Omental fat pad (tissue), 4 donors: ENCODE measurements at places on chromosomes 16 and 17. TPM values are rescaled to one million over a fixed set of nuclear protein-coding genes. Genes with fewer than 3 reads are reported as not detected.

GRCh38 chr16:21617607-21618006, 18.2 kb downstream of the METTL9 start:
- no peak for DNase-seq

- DNase-seq = no peak
These were observed 1.4 kb downstream of the PMP22 start for GRCh38 chr17:15263680-15264079.

- no peak for DNase-seq
These were observed 1.8 kb upstream of the ADGRG1 start for GRCh38 chr16:57626420-57627170.

DNA sequence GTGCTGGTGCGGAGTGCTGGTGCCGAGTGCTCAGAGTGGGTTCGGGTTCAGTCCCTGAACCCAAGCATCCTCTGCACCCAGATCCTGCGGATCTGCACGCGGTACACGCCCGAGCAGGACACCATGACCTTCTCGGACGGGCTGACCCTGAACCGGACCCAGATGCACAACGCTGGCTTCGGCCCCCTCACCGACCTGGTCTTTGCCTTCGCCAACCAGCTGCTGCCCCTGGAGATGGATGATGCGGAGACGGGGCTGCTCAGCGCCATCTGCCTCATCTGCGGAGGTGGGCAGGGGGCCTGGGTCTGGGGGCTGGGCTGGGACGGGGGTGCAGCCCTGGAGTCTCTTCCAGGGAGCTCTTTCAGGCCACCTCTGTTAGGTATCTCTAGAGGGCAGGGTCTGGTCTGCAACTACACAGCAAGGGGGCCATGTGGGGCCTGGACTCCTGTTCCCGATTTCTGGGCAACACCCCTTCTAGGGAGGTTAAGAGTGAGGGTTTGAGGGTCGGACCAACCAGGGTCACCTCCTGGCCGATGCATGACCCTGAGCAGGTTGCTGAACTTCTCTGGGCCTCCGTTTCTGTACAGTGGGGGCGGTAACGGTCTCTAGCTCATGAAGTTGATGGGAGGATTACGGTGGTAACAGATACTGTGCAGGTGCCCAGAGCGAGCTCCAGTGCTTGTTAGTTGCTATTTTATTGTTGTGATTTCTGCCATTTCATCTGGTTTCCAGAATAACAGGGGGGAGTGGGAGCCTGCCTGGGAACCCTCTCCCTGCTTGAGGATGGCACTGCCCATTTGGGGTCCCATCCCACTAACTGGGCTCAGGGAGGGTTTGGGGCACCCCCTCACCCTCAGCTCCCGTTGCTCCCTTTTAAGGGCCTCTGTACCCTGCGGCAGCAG, 10.1 kb downstream of the GJD3 start:
- DNase-seq = no peak

DNA sequence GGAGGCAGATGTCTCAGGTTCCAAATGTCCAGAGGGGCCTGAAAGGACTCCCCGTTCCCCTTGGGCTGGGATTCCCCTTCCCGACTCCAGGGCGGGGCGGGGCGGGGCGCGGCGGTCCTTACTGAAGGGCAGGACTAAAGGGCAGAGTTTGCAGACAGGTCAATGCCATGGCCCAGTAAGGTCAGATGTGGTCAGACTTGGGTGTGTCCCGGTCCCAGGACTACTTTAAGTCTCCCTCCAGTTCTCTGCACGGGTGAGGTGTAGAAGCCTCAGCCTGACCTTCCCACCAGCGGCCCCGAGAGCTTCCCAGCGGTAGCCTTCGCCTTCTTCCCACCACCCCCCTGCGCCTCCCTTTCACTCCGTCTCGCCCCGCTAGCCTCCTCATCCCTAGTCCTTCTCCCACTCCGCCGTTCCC, 532 bp downstream of the KDM6B start:
- no peak for DNase-seq

GRCh38 chr16:22307838-22308237, 10.6 kb downstream of the POLR3E start:
- DNase-seq = no peak

GRCh38 chr16:86382067-86382773, 128.1 kb upstream of the FOXF1 start:
- no peak for DNase-seq

DNA sequence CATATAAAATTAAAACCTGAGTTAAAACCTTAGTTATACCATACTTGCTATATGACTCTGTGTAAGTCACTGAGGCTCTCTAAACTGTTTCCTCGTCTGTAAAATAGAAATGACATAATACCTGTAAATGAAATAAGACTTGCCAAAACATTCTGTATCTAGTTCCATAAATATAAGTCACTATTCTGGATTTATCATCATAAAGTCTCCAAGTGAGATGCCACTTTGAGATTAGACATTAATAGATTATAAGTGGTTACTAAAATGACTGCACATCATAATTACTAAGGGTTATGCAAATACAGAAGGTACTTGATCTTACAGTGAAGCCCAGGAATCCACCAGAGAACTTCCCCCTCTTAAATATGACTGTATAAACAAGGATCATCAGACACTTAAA, 12.0 kb upstream of the BRIP1 start:
- DNase-seq = no peak

GRCh38 chr16:67548265-67549126, 13.8 kb upstream of the CTCF start:
- DNase-seq = no peak

DNA sequence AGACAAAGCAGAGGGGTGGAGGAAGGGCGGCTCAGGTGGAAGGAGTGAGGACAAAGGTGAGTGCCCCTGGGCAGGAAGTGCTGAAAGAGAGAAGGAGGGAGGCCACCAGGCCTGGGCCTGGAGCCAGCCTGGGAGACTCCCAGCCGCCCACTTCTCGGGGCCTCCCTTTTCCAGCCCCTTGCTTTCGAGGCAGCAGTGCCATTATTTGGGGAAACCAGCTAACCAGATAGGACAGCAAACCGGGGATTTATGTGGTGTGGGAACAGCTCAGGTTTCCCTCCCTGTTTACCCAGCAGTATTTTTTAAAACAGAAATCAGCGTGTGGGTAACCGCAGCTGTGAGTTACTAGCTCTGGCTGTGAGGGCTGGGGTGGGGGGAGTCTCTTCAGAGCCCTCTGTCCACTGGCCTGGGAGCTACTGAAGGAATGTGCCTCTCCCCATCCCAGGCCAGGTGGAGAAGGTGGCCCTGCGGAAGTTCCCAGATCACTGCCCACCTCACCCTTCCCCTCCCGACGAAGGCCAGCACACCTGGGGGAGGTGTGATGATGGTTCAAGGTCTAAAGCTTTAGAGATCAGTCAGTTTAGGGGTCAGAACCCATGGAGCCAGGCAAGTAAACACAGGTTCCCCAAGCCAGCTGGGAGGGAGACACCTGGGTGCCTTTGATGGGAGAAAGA, 8.4 kb upstream of the MEOX1 start:
- no peak for DNase-seq

DNA sequence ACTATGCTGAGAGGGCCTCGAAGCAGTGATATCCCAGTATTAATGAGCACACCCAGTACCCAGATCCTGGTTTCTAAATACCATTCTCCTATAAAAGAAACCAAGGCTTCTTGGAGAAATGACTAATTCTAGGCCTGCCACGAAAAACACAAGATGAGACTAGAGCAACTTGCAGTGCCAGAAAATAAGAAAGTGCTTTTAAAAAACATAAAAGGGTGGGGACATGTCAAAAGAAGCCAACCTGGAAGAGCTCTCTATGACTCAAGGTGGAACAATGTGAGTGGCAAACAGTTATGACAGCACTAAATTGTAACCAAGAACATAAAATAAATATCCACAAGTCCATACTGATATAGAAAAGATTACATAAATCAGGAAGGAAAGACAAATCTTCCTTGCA, 153.2 kb upstream of the KCNJ18 start:
- no peak for DNase-seq

GRCh38 chr16:17303101-17303500, 167.7 kb downstream of the XYLT1 start:
- DNase-seq = no peak

GRCh38 chr16:84412262-84412661, 43.9 kb downstream of the ATP2C2 start:
- DNase-seq = no peak

GRCh38 chr17:17907469-17907868, 64.7 kb downstream of the TOM1L2 start:
- no peak for DNase-seq

- DNase-seq = no peak
These were observed 105.8 kb upstream of the DNAH9 start for GRCh38 chr17:11492511-11492910.

DNA sequence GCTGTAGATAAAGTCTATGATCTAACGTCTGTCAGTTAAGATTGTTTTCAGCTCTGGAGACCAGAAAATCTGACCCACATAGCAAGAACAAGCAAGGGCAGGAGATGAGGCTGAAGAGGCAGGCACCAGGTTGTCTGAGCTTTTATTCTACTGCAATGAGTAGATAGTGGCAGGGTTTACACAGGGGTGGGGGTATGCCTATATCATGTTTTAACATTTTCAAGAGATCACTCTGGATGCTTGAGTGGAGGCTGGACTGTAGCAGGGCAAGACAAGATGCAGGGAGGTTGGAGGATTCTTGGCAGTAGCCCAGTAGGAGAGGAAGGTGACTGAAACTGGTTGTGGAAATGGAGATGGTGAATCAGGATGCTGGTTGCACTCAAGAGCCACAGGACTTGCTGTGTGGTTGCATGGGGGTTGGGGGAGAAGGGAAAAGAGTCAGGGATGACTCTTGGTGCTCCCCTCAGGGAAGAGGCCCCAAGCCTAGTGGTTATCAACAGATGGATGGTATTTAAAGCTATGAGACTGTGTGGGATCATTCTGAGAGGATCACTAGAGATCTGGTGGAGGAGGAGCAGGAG, 143.1 kb upstream of the KCNJ18 start:
- no peak for DNase-seq

- DNase-seq = no peak
These were observed 10.1 kb downstream of the IRF8 start for GRCh38 chr16:85908889-85909589.

GRCh38 chr17:40323391-40324381, 14.7 kb downstream of the RARA start:
- DNase-seq = no peak

DNA sequence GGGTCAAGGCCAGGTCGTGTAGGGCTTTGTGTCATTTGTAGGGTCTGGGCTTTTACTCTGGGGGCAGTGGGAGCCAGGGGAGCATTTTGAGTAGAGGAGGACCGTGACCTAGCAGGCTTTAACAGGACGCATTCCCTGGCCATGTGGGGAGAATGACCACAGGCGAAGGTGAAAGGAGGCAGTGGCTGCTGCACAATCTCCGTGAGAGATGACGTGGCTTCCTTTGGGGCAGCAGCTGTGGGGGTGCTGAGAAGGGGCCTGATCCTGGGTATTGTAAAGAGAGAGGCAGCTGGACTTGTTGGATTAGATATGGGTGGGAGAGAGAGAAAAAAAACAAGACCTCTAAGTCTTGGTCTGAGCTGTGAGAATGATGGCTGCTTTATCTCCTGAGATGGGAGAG, 46.0 kb downstream of the KATNIP start:
- no peak for DNase-seq

- DNase-seq = no peak
These were observed 44.1 kb downstream of the ABCC1 start for GRCh38 chr16:15993541-15993940.

GRCh38 chr16:11892761-11893160, 23.0 kb downstream of the GSPT1 start:
- no peak for DNase-seq

- no peak for DNase-seq
These were observed at the start of gene RHBDF1 for GRCh38 chr16:72561-73548. Gene RHBDF1, minus strand, starts transcription at chr16:72631. Its CDS starts 7,616 bp downstream, at chr16:65015.

DNA sequence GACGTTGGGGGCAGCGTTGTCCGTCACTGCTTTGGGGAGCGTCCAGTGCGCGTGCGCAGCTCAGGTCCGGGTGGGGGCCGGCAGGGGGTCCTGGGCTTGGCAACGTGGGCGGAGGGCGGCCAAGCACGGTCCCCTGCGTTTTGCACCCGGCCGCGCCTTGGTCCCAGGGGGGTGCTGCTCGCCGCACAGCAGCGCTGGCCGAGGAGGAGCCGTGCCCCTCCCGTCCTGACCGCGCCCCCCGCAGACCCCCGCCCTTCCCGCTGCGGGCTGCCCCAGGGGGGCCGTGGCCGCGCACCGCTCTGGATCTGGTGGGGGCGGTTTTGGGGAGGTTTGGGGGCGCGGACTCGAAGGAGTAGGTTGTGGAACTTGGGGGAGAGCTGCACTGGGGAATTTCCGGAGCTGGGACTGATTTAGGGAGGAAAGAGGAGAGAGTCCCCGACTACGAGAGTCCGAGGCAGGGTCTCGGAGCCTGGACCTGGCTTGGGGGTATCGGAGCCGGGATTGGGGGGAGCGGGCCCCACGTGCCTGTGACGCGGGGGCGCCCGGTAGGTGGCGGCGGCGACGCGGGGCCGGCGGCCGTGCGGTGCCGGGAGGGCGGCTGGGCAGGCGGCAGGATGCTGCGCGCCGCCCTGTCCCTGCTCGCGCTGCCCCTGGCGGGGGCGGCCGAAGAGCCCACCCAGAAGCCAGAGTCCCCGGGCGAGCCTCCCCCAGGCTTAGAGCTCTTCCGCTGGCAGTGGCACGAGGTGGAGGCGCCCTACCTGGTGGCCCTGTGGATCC, at the start of gene SLC9A5:
SLC9A5 (plus strand) TSS at position 579 of the 777 bp plus-strand sequence; CDS start at position 615, 36 bp downstream.
- DNase-seq = no peak

- no peak for DNase-seq
These were observed 10.4 kb downstream of the ARRB2 start for GRCh38 chr17:4720787-4721186.

The PRCD gene
- total RNA-seq = 20.0 TPM

The ITPRIPL2 gene
- 71.1 TPM for total RNA-seq

The MMD gene
- total RNA-seq = 37.8 TPM

The GRB7 gene
- total RNA-seq = not detected

The SMIM5 gene
- total RNA-seq = 1.1 TPM

The MIF4GD gene
- total RNA-seq = 30.3 TPM

The KRTAP2-2 gene
- not detected for total RNA-seq

The LAT gene
- 7.4 TPM for total RNA-seq
